ENCODE measurements at places on chromosomes 16 and 17.
A peak's percentile ranks its signal among the peaks of the same experiment; 100 is the strongest.

GRCh38 chr17:48160177-48161081 is 52.9 kb downstream of the SNX11 start:
- DNase-seq = no peak

DNA sequence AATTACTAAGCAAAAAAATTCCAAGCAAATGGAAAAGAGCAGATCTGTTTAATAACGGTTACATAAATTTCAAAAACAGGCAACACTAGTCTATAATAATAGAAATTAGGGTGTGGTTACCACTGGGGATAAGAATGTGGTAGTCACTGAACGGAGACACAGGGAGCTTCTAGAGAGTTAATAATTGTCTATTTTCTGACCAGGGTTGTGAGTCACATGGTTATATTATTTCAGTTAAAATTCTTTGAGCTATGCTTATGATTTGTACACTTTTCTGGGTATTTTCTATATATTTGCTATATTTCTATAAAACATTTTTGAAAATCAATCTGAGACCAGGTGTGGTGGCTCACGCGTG is 433.9 kb upstream of the MAF start:
- no peak for DNase-seq

DNA sequence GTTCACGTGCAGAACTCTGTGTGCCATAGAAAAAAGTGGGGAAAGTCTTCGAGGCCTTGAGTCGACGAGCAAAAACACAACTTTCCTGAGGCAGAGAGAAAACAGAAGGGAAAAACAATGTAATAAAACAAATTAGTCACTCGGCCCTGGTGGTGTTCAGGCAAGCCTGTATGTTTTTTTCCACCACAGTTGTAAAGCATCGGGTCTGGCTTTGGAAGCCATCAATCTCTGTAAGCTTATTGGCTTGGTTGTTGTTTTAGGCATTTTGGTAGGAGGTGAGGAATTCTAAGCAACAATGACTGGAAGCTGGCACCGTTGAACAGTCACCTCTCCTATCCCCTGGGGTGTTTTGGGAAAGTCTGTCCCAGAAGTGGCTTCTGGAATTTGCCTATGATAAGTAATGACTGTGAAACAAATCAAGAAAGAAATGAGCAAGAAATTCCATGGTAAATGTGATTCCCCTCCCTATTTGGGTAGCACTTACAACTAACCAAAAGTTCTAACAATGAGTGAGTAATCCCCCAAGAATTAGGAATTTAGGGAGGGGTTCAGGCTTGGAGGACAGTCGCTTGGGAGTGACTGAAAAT is 2.8 kb downstream of the CDH13 start:
- no peak for DNase-seq

DNA sequence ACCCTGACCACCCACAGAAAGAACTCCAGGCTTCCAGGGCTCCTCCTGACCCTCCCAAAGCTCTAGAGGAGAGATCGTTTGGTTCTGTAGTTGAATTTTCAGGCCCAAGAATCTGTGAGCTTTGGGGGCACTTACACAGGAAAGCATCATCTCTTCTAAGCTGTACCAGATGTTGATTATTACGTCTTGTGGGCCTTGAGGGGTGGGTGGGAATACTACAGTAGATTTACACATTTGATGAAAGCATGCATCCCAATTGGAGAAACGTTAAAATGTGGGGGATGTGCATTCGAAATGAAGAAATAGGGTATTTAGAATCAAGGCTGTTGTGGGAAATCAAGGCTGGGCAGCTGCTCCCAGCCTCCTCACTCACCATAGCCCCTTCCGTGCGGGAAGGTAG is 61.9 kb downstream of the MGAT5B start:
- DNase-seq = no peak

DNA sequence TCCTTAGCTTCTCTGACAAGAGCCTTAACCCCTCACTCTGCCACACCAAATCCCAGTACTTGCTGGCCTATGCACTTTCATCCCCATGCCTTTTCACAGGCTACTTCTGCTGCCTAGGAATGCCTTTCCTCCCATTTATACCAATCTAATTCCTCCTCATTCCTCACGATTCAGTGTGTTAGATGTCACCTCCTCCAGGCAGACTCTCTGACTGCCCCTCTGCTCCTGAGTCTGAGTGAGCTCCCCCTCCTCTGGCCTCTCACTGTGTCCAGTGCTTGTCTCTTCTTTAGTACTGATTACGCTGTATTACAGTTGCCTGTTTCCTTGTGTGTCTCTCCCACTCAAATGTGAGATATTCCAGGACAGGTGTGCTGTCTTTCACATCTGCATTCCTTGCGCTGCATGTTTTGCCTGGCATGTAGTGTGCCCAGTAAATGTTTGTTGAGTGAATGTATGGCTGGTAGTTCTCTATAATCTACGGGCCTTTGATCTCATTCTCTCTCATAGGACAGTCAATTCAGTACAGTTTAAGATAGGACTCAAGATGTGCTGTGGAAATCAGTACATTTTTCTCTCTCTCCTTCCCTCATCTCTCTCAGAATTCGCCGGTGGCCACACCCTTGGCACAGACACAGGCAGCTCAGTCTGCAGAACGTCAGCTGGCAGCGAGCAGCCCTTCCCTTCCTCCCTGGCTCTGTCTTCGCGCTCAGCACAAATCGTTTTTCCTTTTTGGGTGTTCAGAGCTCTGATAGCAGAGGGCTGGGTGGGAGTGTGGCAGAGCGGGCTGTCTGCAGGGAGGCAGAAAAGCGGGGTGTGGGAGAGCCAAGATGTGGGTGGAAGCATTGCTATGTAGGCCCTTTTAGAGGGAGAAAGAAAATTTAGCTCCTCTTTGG is 18.5 kb downstream of the ARL4D start:
- no peak for DNase-seq

GRCh38 chr16:25033852-25034251 is 18.7 kb upstream of the ARHGAP17 start:
- no peak for DNase-seq

- DNase-seq = no peak
Observed at GRCh38 chr17:37399265-37399803, 7.3 kb downstream of the ACACA start.

GRCh38 chr17:3688027-3688553 is 7.9 kb downstream of the P2RX5 start:
- DNase-seq = no peak

GRCh38 chr16:71915350-71915749 is 20.0 kb downstream of the IST1 start:
- DNase-seq = no peak

GRCh38 chr17:33964344-33964979 is 290.6 kb upstream of the CCL2 start:
- no peak for DNase-seq

- DNase-seq = no peak
Observed at GRCh38 chr17:229709-230394, 48.4 kb upstream of the DOC2B start.

DNA sequence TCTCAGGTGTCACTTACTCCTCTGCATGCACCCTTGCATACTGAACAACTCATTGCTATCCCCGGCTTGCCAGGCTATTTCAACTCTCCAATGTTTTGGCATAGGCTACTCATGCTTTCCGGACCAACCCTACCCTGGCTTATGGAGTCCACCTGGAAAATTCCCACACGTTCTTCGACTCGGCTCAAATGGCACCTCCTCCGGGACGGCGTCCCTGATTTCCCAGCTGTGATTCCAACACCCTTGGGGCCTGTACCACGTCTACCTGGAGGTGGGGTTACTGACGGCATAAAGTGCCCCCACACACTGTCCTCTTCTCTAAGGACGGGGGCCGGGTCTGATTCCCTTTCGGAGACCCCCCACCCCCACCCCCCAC is 498 bp downstream of the SMYD4 start:
- DNase-seq = no peak

DNA sequence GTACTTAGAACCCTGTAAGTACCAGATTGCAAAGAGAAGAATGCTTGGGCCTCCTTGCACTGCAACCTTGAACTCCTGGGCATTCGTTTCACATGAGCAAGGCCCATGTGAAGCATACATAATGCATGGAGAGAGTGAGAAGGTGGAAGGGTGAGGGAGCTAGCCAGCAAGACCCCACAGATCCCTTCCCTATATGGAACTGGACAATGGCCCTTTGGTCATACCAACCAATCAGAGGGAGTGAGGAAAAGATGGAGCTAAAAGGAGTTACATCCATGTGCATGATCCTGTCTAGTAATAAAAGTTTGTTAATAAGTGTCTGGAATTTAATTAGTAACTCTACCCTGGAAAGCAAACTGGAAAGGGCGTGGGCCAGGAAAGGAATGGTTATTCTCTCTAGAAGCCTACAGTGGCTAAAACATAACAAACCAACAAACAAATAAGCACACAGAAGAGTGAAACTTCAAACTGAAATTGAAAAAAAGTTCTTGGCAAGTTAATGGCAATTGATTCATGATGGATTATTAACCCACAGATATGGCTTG is 29.6 kb downstream of the DNAH3 start:
- no peak for DNase-seq

DNA sequence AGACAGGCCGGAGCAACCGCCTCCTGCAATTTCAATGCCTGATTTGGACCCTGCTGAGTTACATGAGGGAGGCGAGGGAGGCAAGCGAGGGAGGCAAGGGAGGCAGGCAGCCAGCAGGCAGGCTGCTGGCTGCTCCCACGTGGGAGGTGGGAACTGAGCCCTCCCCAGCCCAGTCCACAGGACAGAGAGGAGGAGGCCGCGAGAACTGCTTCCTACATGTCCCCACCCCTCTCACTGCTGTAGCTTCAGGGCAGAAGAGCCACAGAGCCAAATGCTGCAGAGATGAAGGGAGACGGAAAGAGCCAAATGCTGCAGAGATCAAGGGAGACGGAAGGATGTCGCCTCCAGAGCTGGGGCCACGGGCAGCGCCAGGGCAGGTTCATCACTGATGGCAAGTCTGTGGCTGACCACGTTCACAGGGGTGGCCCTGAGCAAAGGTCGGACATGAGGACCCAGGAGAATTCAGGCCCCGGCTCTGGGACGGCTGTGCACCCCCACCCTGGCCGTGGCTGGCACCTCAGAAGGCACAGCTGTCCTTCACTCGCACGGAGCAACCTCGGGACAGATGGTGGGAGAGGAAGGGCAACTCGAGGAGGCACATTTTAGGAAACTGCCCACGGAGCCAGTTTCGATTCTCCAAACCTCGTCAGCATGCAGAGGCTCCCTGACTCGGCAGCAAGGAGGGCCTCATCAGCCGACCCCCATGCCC is 21.5 kb downstream of the RPH3AL start:
- DNase-seq = no peak

DNA sequence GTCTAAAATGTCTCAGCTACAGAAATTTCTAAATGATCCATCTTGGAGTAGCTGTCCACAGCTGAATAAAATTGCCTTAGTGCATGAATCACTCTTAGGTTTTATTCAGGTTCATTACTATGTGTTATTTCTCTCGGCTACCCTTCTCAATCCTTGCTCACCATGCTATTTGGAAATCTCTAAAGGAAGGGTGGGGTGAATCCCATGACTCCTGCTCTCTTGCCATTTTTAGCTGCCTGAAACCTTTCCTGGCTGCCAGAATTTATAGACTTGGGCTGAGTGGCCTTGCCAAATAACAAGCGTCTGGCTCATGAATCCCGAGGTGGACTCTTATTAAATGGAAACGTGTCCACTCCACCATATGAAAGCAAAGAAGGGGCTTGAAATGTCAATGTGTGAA is 936.1 kb upstream of the SOX9 start:
- DNase-seq = no peak

DNA sequence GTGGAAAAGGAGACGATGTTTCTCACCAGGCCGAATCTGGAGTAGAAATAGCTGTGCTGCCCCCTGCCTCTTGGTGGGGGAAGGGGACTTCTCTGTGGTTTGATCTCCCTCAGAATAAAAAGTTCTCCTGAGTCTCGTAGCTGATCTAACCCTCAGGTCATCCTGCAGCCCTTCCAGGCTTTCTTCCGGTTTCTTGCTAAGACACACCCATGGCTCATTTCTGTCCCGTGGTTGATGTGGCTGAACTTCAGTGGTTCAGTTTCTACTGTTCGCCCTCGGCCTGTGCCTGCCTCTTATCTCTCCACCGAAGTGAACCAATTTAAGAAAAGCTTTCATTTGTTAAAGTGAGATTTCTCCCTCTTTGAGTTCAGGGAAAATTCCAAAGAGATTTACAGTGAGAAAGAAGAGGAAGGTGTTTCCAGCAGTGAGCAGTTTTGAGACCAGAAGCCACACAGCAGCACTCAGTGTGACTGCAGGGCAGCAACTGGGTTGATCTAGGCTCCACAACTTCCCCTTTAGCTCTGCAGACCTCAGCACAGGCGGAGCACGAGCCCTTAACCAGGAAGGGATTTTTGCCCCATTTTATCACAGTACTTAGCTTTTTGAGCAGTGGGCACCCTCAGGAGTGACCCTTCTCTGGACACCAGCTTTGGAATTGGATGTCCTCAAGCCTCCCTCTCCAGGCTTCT is 34.9 kb upstream of the CACNG5 start:
- no peak for DNase-seq

- no peak for DNase-seq
Observed at GRCh38 chr16:22219389-22220068, 13.5 kb downstream of the EEF2K start.

DNA sequence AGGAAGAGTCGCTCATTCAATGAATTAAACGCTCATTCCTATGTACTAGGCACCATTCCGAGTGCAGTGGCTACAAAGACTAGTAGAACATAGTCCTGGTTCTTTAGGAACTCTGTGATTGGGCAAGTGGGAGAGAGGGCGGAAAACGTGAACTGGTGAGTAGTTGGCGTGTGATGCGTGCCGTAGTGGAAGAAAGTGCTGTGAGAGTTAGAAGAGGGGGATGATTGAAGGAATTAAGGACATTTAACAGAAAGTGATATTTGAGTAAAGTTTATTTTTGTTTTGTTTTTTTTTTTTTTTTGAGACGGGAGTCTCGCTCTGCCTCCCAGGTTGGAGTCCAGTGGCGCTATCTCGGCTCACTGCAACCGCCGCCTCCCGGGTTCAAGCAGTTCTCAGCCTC is 7.9 kb upstream of the SLFN14 start:
- peak; percentile 23 for DNase-seq

- no peak for DNase-seq
Observed at GRCh38 chr17:61009663-61010062, 332.0 kb downstream of the BCAS3 start.

GRCh38 chr16:85126705-85127378 is 14.6 kb upstream of the CIBAR2 start:
- DNase-seq = peak; percentile 10

- DNase-seq = no peak
Observed at GRCh38 chr16:21600031-21600773, 825 bp downstream of the METTL9 start.

All from stimulated activated CD4-positive, alpha-beta T cell treated with anti-CD3 and anti-CD28 coated beads, Interleukin-2, amount 100 ng/mL, for 48 hours (primary cell).